ENCODE measurements at places on chromosomes 13 and 19.

DNA sequence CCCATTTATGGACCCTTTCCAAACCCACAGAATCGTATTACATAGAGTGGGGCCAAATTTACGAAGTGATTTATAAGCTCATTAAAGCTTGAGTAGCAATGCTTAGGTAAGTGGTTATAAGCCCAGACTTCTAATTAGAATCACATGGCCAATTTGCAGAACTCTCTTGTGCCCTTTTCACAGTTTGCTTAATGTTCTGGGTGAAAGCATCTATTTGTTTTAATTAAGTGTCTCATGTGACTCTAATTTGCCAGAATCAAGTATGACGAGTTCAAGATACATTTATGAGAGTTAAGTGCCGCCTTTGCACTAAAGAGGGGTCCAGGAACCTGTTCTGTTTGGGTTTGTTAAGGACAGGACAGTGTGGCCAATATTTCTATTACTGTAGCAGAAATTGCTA lies 46.0 kb upstream of the ZNF681 start:
- no peak for DNase-seq

DNA sequence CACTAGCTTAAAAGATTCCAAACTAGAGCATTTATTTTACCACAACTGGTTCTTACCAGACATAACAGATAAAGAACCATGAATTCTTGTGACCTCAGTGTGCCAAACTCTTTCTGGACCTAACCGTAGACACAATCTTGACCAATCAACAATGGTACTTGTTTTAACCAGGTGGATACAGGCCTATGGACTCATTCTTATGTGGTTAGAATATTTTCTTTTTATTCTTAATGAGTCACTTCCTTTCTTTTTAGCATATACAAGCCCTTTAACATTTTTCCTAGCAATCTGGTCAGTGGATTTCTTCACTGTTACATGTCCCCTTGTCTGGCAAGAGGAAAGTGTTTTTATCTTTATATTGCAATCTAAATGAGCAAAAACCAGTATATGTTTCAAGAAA lies 792.1 kb upstream of the SPRY2 start:
- no peak for DNase-seq

DNA sequence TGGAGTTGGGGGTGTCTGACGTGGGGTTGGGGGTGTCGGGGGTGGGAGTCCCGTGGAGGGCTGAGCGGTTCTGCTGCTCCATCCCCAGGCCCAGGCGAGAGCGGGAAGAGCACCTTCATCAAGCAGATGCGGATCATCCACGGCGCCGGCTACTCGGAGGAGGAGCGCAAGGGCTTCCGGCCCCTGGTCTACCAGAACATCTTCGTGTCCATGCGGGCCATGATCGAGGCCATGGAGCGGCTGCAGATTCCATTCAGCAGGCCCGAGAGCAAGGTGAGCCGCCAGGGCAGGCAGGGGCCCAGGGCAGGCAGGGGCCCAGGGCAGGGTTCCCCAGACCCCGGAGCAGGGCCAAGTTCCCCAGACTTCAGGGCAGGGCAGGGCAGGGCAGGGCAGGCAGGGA lies 12.7 kb downstream of the GNA15 start:
- no peak for DNase-seq

DNA sequence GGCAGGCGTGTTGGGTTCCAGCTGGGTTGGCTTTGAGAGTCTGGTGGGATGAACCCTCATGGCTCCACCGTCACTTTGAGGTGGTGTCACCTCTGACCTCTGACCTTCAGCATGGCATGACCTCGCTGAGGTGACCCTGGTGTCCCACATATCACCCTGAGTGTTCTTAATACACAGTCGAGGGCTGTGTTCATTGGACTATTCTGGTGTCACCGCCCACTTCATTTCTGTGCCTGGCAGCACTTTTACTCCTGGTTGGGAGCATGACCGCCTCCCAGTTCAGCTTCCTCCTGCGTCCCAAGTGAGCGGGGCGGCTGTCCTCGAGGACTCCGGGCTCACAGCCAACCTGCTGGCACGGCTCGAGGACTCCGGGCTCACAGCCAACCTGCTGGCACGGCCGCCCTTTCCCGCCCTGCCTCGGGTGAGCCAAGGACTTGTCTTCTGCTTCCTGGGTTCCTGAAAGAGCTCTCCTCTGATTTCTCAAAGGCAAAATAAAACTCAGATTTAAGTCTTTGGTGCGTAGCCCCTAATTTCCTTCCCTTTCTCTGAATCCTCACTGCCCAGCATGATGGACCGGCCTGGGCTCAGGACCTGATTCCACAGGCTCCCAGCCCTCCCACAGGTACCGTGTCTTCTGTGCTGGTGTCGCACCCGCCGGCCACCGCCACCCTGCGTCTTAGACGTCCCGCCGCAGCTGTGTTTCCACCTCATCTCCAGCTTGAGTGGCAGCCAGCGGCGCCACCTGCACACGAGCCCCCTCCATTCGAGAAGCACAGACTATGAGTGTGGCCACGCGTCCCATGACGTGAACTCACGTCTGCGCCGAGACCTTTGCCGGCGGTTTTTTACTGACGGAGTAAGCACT lies 10.4 kb downstream of the ATP4B start:
- DNase-seq: no peak

GRCh38 chr13:39815345-39816111 lies 160.1 kb downstream of the COG6 start:
- no peak for DNase-seq

GRCh38 chr13:99294958-99295357 lies 12.2 kb downstream of the GPR183 start:
- DNase-seq: no peak

DNA sequence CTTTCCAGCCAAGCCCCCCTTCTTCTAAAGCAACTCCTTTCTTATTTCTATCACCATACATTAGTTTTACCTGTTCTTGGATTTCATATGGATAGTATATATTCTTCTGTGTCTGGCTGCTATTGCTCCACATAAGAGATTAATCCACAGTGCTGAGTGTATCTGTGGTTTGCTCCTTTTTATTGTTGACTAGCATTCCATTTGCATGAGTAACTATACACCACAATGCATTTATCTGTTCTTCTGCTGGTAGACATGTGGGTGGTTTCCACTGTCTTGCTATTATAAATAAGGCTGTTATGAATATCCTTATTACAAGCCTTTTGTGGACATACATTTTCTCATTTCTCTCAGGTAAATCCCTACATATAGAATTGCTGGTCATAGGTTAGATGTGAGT lies 138.2 kb downstream of the SLC7A1 start:
- DNase-seq: no peak

- DNase-seq: no peak
Observed at GRCh38 chr13:98246538-98247172, 69.6 kb upstream of the RNF113B start.

DNA sequence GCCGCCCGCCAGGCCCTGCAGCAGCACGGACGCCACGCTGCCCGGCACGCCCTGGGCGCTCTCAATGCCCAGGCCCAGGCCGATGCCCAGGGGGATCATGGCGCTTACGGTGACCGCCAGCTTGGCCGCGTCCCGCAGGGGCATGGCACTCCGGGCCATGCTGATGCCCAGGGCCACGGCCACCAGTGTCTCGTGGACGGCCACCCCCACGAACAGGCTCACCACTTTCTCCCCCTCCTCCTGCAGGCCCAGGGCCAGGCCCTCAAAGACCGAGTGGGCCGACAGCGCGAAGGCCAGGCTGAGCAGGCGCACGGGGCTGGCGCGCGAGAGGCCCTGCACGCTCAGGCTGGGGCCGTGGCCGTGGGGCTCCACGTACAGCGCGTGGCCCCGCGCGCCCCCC lies 6.9 kb downstream of the SLC39A3 start:
- no peak for DNase-seq

GRCh38 chr13:49395451-49395865 lies 48.4 kb downstream of the CAB39L start:
- no peak for DNase-seq

- DNase-seq: peak; percentile 32
Observed at GRCh38 chr19:18478545-18479311, 40.8 kb upstream of the ISYNA1 start.

GRCh38 chr13:43895940-43896339 lies 16.2 kb downstream of the LACC1 start:
- no peak for DNase-seq

DNA sequence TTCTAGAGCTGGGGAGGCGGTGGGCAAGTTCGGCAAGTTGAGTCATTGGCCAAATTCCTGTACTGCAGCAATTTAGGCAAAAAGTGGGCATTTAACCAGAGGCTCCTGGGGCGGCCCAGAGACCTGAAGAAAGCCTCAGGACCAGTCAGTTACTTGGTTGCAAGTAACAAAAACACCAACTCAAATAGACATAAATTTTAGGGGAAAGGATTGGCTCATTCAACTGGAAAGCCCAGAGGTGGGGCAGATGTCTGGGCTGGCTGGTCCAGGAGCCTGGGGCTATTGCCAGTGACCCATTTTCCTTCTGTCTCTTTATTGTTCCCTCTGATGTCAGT lies 97.1 kb downstream of the SIPA1L3 start:
- DNase-seq: no peak

GRCh38 chr19:40693150-40693788 lies 2.8 kb upstream of the NUMBL start:
- no peak for DNase-seq

DNA sequence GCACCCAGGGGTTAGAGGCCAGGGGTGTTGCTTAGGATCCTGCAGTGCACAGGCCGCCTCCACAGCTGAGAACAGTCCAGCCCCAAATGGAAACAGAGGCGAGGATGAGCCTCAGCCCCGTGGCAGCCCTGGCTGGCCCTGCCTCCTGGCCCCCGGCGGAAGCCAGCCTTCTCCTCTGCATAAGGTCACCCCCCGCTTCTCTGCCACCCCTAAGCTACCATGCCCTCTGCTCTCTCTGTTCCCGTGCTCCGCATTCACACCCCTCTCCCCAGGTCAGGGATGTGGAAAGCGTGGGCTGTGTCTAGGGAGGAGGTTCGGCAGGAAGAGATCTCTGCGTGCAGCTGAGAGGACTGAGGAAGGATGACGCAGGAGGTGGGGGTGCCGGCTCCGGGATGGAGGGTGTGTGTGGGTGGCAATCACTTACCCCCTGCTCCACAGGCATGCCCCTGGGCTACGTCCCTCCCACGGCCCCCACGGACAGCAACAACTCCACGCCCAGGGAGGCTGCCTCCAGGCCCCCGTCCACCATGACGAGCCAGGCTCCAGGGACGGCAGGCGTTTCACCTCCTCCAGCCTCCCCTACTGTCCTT lies 6.0 kb downstream of the SSC5D start:
- DNase-seq: no peak

- DNase-seq: no peak
Observed at GRCh38 chr13:29564373-29564772, 31.1 kb downstream of the SLC7A1 start.

DNA sequence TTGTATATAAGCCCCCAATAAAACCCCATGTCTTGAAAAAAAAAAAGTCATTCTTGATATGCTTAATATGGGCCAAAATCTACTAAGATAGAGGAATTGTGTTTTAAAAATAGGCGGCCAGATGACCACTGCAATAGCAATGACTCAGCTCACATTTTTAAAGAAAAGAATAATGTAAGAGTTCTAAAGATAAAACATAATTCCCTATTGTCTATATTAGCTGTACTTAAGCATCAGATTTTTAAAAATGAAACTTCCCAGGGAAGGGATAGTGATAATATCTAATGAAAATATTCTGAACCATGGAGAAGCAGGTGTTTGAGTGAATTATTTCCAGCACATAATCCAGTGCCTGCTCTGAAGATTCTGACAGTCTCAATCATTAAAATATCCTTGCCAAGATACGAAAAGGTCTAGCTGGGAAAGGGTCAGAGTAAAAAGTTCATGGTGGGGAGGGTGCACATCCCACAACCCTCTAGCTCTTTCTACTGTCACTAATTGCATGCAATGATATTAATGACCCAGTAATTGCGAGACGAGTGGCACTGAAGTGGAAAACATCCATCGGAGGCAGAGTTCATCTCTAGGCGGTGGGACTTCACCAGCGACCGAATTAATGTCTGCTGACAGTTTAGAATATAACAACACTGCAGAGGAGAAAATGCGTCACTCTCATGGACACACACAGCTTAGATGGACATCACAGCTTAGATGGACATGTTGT lies 31.6 kb downstream of the EFNB2 start:
- no peak for DNase-seq

GRCh38 chr13:33033051-33033812 lies 17.0 kb downstream of the KL start:
- DNase-seq: no peak

DNA sequence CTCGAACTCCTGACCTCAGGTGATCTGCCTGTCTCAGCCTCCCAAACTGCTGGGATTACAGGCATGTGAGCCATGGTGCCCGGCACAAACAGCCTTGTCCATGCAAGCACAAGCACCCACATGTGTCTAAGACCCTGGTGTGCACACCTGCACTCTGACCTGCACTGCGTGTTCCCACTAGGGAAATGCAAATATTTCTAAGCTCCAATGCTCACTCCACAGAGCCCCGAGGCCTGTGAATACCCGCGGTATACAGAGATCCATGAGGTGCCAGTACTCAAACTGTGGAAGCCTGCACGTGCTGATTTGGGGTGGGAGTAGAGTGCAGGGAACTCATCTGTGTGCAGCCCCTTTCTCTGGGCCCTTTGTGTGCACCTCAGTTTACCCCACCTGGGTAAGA lies 14.7 kb downstream of the GADD45B start:
- no peak for DNase-seq

DNA sequence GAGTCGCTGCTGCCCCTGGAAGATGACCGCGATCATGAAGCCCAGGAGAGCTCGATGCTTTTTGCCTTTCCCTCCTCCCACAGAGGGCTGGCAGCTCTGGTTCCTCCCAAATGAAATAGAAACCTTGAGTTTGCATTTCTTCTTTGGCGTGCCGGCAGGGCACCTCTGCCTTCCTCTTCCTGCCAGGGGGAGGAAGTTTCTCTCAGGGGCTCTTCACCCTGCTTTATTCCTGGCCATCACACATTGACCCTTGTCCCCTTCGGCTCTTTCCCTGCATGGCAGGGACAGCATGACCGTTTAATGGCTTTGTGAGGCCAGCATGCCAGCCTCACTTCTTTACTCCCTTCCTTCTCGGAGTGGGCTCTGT lies 47.9 kb downstream of the ACTN4 start:
- no peak for DNase-seq

DNA sequence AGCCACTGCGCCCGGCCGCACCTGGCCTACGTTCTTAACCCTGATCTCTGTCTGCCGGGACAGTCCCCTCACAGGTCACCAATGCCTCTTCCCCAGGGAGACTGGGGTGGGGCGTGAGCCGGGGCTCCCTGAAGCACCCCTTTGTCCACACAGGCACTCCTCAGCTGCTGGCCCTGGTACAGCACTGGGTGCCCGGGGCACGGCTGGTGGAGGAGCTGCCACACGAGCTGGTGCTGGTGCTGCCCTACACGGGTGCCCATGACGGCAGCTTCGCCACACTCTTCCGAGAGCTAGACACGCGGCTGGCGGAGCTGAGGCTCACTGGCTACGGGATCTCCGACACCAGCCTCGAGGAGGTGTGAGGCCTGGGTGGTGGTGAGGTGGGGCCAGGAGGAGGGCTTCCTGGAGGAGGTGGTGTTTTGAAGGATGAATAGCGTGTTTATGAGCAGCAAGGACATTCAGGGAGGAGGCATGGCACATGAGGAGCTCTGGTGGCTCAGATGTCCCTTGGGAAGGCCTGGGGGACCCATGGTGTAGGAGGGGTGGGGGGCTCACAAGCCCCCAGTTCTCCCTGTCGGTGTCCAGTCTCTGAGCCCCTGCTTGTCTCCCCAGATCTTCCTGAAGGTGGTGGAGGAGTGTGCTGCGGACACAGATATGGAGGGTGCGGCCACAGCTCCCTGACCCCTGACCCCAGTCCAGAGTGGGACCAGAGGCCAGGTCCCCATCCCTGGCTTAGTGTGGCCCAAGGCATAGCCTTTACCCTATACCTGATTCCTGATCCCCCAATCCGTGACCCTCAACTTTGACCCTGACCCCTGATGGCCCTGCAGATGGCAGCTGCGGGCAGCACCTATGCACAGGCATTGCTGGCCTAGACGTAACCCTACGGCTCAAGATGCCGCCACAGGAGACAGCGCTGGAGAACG lies 13.5 kb upstream of the ARHGAP45 start:
- DNase-seq: no peak

GRCh38 chr13:23074075-23074828 lies 106.5 kb upstream of the SGCG start:
- DNase-seq: no peak
